ENCODE measurements at places on chromosomes 3 and 15.

- no peak for DNase-seq
Observed at GRCh38 chr15:45262906-45263461, 10.9 kb downstream of the SLC28A2 start.

DNA sequence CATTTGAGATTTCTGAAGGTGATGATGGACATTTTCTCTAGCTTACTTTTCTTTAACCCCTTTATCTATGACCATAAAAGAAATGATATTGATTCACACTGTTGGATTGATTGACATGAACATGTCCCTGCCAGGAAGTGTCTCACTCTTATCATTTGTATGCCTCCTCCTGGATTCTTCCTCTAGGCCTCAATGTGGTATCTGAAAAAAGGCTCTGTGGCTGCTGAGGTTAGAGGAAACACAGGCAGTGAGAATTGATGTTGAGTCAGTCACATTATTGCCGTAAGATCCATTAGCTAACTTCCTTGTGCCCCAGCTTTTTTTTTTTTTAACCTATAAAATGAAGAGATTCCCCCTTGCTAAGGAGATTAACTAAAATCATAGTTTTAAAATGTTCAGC is 8.0 kb upstream of the THRB start:
- peak; percentile 53 for DNase-seq

- no peak for DNase-seq
Observed at GRCh38 chr15:44736181-44736765, at the start of gene TRIM69. TSS of gene TRIM69 (plus strand) at chr15:44736528. CDS start at chr15:44736705, 177 bp downstream.

GRCh38 chr15:31487811-31488436 is 161.3 kb downstream of the KLF13 start:
- peak; percentile 40 for DNase-seq

DNA sequence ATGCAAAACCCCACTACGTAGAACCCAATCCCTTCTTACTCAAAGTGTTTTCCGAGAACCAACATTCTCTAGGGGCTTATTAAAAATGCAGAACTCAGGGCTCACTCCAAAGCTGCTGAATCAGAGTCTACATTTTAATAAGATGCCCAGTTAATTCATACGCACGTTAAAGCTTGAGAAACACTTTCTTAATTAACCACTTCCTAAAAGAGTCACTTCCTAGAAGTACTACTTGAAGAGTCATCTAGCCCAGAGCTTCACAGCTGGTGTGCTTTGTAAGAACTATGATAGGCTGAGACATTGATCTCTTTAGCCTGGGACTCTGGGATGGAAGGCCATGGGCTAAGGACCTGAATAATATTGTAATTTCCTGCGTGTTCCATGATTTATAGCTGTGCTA is 9.0 kb downstream of the COL6A5 start:
- no peak for DNase-seq

DNA sequence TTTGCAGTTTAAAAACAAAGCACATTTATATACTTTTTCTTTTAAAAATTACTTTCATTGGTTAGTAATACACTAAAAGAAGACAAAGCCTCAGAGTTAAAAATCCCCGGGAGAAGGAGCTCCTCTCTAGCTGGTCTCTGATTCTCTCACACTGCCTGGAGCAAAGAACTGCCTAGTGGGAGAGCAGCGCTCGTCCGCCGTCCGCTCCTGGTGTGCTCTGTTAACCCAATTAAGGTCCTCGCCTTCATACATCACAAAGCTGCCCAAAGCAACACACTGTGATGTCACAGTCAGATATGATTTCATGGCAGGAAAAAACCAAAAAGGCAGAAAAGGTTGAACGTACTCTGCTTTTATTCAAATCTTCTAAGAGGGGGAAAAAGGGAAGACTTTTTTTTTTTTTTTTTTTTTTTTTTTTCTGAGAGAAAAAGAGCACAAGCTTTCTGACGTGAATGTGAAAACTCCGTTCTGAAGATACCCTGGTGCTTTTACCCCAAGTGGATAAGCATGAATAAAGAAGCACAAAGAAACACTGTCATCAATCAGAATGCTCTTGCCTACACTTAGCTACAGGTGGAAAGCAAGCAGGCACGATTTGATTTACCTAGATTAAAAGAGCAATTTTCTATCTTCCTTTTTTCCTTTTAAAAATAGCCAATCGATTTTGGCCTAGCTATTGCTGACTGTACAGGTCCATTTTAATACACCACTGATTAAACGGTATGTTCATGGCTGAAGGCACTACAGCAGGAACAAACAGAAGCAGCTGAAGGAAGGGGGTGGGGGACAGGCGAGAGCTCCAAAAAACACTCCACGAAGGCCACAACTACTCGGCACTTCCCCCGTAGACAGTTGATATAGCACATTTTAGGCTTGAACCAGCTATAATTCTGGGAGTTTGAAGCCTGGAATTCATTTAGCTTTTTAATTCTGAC is 115.2 kb downstream of the TIGIT start:
- DNase-seq, result no peak
